ENCODE measurements at places on chromosomes 1 and 21. TPM values are rescaled to one million over a fixed set of nuclear protein-coding genes. Genes with fewer than 3 reads are reported as not detected.

COL9A2 gene
- polyA plus RNA-seq: 0.12 TPM

CELA3A gene
- 2.2 TPM for polyA plus RNA-seq

SLC50A1 gene
- polyA plus RNA-seq: 10.8 TPM

SMPDL3B gene
- polyA plus RNA-seq: 0.03 TPM

KANK4 gene
- not detected for polyA plus RNA-seq

LCE3D gene
- polyA plus RNA-seq: not detected

GRCh38 chr1:212970085-212970484 is 19.7 kb downstream of the VASH2 start:
- DNase-seq: no peak

DNA sequence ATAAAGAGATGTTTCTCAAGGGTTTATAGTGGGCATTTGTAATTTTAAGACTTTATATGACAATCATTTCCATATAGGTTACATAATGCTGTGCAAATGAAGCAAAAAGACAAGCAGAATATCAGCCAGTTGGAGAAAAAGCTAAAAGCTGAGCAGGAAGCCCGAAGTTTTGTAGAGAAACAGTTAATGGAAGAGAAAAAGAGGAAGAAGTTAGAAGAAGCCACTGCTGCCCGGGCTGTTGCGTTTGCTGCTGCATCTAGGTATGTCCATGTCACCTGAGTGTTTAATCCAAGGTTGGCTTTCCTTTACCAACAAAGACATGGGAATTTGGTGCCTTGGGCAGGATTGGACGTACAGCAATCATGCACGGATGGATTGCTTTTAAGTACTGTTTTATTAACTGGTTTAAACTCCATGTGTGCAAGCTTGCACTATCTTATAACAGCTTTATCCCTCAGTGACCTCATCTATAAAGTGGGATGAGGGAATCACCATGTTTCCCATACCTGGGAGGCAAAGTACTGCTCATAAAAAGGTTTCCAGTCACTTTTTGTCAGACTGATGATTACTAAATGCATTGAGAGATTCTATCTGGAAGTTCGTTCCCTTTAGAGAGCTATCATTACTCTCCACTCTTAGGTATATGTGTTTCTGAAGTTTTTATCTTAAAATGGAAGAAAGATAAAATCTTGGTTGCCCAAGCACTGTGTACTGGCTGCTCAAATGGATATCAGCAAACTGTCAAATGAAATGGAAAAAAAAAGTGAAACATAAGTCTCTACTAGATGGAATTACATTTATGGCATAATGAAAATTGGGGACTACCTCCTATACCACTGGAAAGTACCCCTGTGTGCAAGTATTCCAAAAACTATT is 55.1 kb downstream of the MACO1 start:
- DNase-seq: no peak

- no peak for DNase-seq
Measured at GRCh38 chr1:157313240-157313807, 175.1 kb upstream of the ETV3 start.

- no peak for DNase-seq
Measured at GRCh38 chr1:59487335-59488031, 190.6 kb downstream of the FGGY start.

- peak; percentile 92 for DNase-seq
Measured at GRCh38 chr1:153536012-153536670, 350 bp upstream of the S100A6 start.

DNA sequence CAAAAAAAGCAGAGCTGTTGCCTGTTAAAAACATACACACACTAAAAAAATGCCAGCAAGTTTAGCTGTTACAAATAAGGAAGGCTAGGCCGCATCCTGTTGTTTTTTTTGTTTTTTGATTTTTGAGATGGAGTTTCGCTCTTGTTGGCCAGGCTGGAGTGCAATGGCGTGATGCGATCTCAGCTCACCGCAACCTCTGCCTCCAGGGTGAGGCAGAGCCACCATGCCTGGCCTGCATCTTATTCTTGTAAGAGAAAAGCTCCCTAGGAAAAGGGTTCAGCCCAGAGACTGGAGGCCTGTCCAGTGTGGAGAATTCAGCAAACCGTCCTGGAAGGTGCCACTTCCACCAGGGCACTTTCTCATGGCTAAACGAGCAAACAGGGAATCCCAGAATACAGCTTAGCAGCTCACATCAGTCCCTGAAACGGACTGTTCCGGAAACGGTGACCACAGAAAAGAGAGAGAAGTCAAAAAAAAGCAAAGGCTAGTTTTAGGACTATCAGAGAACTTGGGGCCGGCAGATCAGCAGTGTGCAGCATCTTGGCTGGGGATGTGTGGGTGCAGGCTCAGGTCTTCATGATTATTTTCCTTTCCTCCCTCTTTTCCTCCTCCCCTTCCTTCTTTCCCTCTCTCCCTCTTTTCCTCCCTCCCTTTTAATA is 283.6 kb downstream of the AJAP1 start:
- no peak for DNase-seq

GRCh38 chr1:40032240-40032891 is 8.2 kb upstream of the CAP1 start:
- peak; percentile 63 for DNase-seq

GRCh38 chr1:153122831-153123421 is 9.6 kb upstream of the SPRR2F start:
- DNase-seq: no peak

DNA sequence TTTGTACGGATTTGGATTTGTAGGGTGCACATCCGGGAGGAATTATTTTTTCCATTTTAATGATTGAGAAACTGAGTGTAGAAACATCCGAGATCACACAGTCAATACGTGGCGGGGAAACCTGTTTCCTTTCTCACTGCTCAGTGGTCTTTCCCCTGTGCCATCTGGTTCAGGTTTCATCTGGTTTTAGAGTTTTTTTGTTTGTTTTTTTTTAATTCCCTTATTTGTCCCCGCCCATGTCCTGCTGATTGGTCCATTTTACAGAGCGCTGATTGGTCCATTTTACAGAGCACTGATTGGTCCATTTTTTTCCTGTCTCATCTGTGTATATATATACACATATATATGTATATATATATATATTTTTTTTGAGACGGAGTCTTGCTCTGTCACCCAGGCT is 6.0 kb downstream of the TRPM2 start:
- no peak for DNase-seq

DNA sequence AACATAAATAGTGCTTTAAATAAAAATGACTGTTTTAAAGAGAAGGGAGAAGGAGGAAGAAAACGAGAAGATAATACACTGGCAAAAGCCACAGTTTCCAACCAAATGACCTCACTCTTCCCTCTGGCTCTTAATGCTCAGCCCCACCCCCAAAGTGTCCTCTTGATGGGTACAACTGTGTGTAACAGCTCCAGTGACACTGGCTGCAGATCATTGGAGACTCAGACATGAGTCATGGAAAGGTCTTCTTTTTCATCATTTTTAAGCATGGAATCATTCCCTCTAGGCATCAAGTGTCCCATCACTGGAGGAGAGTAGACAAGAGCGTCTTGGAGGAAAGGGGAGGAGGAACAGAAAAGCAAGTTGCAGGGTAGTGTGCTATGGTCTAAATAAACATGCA is 333.0 kb downstream of the PAPPA2 start:
- no peak for DNase-seq

DNA sequence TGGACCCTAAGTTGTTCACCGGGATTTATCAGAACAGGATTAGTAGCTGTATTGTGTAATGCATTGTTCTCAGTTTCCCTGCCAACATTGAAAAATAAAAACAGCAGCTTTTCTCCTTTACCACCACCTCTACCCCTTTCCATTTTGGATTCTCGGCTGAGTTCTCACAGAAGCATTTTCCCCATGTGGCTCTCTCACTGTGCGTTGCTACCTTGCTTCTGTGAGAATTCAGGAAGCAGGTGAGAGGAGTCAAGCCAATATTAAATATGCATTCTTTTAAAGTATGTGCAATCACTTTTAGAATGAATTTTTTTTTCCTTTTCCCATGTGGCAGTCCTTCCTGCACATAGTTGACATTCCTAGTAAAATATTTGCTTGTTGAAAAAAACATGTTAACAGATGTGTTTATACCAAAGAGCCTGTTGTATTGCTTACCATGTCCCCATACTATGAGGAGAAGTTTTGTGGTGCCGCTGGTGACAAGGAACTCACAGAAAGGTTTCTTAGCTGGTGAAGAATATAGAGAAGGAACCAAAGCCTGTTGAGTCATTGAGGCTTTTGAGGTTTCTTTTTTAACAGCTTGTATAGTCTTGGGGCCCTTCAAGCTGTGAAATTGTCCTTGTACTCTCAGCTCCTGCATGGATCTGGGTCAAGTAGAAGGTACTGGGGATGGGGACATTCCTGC is 3.9 kb upstream of the OLFML3 start:
- DNase-seq: no peak

- no peak for DNase-seq
Measured at GRCh38 chr1:226787071-226787470, 48.0 kb upstream of the ITPKB start.

GRCh38 chr1:210364479-210364878 is 35.8 kb downstream of the HHAT start:
- no peak for DNase-seq

DNA sequence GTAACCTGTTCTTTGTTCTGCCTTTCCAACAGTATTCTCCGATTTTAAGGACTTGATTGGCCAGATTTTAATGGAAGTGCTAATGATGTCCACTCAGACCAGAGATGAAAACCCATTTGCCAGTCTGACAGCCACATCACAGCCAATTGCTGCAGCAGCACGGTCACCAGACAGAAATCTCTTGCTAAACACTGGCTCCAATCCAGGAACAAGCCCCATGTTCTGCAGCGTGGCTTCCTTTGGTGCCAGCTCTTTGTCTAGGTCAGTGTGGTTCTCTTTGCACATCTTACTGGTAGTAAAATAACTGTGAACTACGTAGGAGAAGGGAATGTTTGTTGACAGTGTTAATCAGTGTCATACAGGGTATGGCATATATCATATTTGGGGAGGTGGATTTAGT is 72.7 kb downstream of the UBE4B start:
- DNase-seq: peak; percentile 65

GRCh38 chr1:153353226-153353947 is 4.3 kb upstream of the S100A9 start:
- DNase-seq: no peak

DNA sequence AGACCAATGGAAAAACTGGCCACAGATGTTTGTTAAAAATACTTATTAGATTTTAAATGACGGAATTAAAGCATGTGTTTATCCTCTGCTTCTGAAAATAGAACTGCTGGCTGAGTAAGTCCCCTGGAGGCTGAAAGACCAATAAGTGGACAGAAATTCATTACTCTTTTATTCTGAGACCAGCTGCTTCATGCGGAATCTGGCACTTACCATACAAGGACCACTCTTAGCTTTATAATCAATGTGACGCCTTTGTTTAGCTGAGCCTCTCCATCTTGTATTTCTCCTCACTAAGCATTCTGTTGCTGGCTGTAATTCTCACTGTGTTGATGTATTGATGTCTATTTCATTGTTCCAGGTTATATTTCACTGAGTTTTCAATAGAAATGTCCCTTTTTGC is 6.3 kb upstream of the EXO1 start:
- DNase-seq: no peak
